ENCODE measurements at places on chromosomes 6 and 20.

- DNase-seq: no peak
Measured at GRCh38 chr20:61230166-61230565, 21.9 kb upstream of the CDH4 start.

DNA sequence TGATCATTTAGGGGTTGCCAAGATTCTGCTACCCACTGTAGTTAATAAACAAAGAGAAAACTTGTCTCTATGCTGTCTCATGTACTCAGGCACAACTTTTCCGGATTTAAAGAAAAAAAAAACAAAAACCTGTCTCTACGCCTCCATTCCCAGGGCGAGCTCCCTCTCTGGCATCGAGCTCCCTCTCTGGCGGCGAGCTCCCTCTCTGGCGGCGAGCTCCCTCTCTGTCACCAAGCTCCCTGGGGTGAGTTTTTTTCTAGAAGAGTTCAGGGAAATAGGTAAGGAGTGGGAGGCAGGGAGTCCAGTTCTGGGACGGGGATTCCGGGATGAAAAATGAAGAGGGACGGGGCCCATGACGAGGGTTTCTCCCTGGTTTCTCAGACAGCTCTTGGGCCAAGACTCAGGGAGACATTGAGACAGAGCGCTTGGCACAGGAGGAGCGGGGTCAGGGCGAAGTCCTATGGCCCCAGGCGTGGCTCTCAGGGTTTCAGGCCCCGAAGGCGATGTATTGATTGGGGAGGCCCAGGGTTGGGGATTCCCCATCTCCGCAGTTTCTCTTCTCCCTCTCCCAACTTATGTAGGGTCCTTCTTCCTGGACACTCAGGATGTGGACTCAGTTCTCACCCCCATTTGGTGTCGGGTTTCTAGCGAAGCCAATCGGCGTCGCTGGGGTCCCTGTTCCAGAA lies 16.5 kb upstream of the HLA-A start:
- DNase-seq: no peak

- DNase-seq: no peak
Measured at GRCh38 chr20:48375804-48376203, 452.0 kb downstream of the PREX1 start.

DNA sequence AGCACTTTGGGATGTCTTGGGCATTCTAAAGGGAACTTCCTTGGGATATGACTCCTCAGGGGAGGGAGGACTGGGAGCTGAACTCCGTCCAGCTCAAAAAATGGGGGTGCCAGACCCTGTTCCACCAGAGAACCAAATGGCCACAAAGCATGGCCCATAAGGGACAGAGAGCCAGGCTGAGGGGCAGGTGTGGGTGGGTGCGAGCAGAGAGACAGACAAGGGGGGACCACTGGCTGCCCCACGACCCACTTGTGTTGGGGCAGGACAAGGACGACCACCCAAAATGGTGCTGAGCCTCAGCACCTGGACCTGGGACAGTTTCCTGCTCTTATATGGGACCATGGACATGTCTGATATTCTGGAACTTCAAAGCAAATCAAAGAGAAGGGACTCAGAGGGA lies 148.2 kb upstream of the MLN start:
- DNase-seq: no peak

DNA sequence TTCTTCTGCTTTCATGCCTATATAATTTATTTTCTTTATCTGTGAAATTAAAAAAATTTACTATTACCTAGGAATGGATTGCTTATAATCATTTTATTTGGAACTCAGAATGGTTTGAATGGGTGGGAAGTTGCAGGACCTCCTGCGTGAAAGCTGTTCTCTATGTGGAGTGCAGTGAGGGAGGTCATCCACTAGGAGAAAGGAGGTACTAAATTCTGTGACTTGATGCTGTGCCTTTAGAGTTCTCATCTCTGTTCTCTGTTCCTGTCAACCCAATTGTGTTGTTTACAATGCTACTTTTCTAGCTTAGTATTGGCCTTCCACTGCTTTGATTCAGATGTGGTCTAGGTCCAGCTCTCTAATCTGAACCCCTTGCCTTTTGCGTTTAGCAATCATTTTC lies 65.0 kb upstream of the HIVEP1 start:
- DNase-seq: no peak

DNA sequence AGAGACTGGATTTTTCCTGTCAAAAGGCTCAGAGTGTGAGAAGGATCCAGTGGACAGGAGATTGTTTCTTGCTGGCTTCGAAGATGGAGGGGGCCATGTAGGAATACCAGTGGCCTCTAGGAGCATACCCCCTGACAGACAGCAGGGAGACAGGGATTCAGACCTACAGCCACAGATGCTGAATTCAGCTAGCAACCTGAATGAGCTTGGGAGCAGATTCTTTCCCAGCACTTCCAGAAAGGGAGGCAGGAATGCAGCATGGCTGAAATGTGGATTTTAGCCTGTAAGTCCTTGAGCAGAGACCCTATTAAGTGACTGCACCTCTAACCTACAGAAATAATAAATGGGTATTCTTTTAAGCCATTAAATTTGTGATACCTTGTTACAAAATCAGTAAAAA lies 44.6 kb downstream of the STXBP5 start:
- no peak for DNase-seq

DNA sequence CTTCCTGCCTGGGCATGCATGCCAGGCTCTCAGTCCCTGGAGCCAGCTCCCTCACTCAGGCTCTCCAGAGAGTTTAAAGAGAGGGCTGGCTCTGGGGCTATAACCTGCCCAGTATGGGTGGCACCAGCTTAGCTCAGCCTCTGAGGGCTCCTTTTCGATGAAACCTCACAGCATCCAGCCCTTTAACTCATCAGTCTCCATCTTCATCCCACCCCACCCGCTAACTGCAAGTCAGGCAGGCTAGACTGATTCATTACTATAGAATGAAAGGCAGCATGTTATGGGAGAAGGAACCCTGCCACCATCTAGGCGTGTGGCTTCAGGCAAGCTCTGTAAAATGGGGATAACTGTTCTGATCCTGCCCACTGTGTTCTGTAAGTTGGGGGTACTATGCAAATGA lies 53.5 kb downstream of the RAB44 start:
- no peak for DNase-seq

GRCh38 chr20:57053793-57054552 lies 212.5 kb downstream of the BMP7 start:
- DNase-seq: no peak

- no peak for DNase-seq
Measured at GRCh38 chr20:61922411-61922810, 143.3 kb downstream of the TAF4 start.

- DNase-seq: no peak
Measured at GRCh38 chr6:159059141-159059540, 14.3 kb upstream of the TAGAP start.

DNA sequence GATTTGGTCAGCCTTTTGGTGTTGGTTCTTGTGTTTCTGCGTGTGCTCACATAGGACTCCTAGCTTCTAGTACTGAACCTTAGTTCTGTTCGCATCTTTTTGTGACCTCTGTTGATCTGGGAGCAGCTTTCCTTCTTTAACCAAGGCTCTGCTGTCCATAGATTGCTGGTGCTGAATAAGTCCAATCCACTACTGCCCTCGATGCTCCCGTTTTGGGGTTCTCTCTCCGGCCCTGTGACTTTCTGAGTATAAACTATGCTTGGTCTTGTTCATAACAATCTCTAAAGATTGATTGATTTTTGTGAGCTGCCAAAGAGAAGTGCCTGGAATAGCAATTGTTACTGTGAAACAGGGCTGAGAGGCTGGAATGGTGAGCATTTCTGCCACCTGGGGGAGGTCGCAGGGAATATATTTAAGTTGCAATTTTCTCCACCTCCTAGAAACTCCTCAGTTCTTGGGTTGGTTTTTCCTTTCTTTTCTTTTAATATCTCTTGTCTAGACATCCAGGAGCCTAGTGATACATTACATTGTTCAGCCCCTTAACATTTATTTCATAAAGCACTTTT lies 422.9 kb upstream of the CHD6 start:
- no peak for DNase-seq

DNA sequence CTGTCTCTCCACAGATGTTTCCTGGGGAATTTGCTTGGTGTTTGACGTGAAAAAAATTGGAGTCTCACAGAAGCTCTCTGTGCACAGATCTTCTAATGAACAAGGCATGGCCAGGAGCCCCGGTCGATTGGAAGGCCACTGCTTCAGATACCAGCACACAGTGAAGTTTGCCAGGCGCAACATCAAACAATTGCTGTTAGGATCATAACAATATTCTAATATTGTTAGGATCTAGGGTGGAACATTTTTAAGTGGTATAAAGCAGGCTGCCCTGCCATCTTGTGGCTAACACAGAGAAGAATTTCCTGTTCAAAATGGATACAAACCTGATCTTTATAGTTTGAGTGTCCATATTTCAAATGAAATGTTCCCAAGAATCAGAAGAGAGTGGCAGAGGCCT lies 64.1 kb downstream of the C6orf118 start:
- DNase-seq: no peak

GRCh38 chr6:26594730-26595632 lies 1.8 kb upstream of the ABT1 start:
- DNase-seq: no peak

DNA sequence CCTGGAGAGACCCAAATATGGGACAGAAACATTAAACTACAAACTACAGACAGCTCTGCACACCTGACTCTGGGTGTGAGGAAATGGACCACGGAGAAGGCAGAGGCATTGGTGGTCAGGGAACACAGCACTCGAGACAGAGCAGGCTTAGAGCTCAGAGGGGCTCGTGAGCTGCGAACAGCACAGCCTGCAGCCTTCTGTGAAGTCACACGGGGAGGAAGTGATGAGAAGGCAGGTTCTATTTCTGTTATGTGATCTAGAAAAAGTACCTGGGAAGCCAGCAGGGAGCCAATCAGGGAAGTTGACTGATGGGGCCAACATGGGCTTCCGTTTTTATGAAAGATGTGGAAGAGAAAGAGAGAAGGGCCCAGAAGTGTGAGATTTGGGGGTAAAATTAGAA lies 88.9 kb upstream of the SNAP25 start:
- DNase-seq: no peak

DNA sequence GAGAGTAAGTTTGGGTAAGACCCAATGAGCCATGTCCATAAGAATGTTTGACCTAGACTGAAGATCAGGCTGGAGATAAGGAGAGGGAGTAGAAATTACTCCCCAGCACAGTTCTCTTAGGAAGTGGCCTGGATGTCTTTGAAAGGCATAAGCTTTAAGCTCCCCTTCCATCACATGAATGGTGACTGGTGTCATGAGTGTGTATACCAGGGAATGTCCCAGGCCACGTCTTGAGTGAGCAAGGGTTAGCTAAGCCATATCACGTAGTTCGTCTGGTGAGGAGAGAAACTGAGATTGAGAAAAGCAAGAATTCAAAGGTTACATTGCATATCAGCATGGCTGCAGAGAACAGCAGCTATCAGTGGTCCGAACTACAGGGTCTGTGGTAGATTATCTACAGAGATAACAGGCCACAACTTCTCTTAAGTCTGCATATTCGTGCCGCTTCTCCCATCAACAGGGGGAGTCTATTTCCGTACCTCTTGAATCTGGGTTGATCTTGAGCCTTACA lies 60.1 kb upstream of the BMP2 start:
- no peak for DNase-seq

GRCh38 chr20:10984913-10985312 lies 311.1 kb upstream of the JAG1 start:
- no peak for DNase-seq

DNA sequence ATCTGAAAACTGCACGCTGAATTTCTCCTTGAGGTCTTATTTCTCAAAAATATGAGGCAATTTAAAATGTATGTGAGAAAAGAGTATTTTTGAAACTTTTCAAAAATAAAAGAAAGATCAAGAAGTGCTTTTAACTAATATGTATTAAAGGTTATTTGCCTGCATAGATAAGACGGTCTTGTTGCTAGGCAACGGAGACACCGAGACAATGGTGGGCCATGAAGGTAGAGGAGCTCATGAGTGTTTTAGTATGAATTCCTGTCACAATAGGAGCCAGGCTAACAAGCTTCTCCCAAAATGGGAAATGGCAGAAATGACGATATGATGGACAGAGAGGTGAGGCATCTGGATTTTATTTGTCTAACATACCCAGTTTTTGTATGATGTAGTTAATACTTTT lies 308.2 kb downstream of the SLC35F1 start:
- no peak for DNase-seq

DNA sequence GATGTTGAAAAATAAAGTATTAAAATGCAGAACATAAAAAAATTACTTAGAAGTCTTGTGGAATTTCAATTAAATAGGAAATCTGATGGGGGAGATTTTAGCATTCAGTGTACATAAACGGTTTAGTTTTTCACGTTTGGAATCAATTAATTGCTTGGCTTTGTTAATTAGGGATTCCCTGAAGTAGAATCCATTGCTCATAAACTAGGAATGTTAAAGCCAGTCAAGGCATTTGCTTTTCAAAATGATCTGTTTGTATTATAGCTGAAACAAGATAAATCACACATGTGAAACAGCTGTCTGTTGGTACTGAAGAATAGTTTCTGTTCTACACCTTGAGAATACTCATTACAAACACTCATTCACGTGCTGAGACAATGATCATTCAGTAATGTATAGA lies 297.9 kb downstream of the TBC1D7 start:
- no peak for DNase-seq

DNA sequence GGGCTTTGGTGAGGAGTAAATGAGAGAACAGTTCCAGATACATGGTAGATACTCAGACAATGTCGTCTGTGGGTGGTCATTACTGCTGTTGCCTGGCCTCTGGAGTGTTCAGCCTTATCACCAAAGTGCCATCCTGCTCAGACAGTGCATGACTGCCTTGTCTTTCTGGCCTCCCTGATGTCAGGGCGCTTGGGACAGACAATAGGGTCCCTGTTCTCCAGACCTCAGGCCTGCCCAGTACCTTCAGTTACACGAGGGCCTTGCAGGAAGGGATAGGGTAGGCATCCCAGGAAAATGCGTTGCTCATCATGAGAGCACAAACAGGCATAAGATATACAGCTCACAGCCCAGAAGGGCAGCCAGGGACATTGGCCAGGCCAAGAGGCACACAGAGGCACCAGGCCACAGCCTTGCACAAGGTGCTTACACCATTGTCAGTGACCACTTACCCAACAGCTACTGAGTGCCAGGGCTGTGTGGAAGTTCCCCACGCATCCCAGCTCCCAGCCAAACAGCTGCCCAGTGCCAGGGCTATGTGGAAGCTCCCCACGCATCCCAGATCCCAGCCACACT lies 27.4 kb downstream of the BPIFB1 start:
- no peak for DNase-seq

DNA sequence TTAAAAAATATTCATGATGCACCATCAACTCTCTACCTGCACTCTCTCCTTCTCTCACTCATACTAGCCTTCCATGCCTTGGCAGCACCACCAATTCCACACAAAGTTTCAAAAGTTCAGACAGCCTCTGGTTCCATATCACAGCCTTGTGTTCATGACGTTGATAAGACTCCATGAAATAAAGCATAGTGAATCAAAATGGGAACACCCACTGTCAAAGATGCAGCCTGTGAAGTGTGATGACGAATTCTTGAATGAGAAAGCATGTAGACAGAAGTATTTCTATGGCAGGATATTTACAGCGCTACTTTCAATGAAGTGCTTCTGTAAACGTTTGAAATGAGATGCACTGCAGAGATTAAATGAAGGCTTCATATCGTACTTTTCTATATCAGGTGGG lies 77.3 kb upstream of the FERMT1 start:
- DNase-seq: no peak

- DNase-seq: no peak
Measured at GRCh38 chr6:35173427-35174087, 32.4 kb upstream of the TCP11 start.

Data from GM20000 (cell line).